GM12864 (cell line): ENCODE measurements at places on chromosomes 12 and 14.

- peak; percentile 92 for DNase-seq
These were observed 13.4 kb downstream of the ASB2 start for GRCh38 chr14:93962701-93963601.

DNA sequence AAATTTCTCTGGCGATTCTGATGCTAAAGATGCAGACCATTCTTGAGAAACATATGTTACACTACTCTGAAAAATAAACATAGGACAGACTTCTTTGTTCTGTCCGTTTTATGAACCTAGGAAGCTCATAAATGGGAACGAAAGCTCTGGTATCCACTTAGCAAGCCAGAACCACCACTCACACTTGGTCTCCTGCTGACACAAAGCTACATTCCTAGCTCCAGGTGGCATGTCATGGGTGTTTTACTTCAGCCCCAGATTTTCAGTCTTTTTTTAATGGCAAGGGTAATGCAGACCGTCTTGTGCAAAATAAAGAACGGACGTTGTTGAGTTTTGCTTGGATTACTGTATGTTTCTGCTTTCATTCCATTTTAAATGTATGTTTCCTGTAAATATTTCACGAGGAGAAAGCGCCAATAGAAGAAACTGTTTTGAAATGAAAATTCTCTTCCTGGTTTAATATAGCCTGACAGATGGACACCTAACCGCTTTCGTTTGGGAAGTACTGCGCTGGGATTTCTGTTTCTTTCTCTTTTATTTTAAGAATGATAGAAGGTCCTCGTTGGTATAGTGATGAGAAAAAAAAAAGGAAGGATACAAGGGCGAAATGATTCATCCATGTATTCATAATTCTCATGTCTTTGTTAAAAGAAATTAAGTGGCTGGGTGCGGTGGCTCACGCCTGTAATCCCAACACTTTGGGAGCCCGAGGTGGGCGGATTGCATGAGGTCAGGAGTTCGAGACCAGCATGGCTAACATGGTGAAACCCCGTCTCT lies 871 bp upstream of the COQ5 start:
- no peak for DNase-seq

- no peak for DNase-seq
These were observed 22.2 kb downstream of the MMAB start for GRCh38 chr12:109551108-109551507.

DNA sequence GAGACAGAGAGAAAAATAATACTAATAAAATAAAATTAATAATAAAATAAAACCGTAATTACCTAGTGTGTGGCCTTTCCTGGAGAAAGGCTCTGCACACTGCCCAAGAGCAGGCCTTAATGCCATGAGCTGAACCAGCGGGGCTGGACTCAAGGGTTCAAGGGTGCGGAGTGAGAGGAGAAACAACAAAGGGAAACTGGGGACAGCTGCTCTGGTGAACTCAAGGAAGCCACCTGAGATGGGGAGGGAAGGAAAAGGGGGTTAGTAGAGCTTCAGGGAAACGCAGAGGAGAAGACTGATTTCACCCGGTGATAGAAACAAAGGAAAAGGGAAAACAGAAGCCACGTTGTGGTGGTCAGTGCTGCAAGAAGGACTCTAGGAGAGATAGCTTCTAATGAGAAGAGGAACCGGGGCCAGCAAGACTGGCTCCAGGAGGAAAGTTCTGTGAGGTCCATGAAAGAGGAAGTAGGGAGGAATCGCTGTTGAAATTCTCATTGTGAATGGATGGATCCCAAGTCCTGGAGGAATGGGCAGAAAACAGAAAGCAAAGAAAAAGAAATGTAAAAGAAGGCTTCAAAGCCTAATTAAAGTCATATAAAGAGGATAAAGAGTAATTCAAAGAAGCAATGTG lies 48.3 kb upstream of the BCL2L14 start:
- DNase-seq, result no peak

DNA sequence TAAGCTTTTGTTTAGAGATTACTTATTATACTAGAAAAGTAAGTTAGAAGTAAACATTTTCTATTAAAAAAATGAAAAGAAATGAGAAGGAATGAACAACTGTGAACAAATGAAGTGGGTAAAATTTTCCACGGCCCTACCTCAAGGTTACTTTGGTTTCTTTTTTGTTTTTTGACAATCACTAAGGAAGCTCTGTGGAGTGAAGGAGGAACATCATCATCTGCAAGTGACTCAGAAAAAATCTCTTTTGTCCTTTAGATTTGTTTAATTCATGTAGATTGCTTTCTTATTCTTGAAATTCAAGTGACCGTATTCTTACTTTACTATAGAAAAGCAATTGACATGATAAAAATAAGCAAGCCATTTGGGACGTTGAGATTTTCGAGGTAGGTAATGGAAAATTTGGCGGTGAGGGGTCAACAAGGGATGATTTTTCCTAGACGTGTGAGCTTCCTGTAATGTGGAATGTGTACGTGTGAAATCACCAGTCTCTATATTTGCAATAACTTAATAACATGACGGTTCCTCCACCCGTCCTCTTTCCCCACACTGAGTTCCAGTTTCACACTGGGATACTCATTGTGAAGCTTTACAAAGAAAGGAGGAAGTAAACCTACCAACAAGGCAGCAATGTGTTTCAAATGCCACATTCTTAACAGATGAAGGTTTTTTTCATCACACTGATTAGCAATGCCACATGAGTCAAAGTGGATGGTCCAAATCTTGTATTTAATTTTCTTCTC lies 62.3 kb upstream of the EGLN3 start:
- peak; percentile 37 for DNase-seq

DNA sequence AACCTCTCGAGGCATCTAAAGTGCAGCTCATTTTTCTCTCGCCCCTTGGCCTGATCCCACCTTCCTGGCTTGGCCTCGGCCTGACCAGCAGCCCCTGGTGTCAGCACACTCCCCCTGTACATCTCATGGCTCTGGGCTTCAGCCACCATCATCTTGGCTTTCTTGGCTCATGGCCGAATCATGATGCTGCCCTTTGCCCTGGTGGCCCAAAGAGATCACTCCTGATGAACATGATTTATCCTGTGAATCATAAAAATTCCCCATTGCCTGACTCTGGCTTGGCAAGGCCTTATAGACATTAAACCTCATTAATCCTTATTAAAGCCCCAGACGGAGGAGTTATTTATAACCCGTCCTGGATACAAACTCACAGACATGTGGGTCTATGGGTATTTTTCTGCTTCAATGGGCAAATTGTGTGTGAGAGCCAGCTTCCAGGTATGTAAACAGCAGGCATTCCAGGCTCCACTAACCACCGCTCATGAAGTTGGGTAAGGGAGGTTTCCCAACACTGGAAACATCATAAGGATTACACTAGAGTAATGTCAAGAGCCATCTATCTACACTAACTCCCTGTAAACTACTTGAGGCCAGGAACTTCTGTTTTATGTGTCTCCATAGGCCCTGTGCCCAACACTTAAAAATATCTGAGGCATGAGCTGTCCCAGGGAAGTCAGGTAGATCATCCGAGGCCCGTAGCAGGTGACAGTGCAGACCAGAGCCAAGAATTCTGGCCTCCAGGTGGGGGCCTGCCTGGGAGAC lies 171.2 kb downstream of the TTC8 start:
- no peak for DNase-seq

DNA sequence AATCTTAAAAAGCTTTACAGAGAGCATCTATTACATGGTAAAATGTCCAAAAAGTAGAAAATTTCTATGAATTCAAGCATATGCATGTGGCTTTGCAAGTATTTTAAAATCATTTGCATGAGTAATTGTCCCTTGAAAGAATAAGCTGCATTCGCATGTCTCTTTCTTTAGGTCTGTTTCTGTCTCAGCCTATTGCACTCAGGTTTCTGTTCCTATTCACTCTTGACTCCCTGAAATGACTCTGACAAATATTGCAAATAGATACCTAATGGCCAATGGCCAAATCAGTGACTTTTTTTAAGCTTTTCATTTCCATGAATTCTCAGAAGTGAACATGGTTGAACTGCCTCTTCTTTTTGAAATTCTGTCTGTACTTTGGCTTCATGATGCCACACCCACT lies 6.4 kb upstream of the TTC8 start:
- DNase-seq, result no peak

GRCh38 chr14:84535976-84536375 lies 994.0 kb upstream of the FLRT2 start:
- no peak for DNase-seq

- DNase-seq, result no peak
These were observed 22.0 kb downstream of the GPR65 start for GRCh38 chr14:88026890-88027289.

DNA sequence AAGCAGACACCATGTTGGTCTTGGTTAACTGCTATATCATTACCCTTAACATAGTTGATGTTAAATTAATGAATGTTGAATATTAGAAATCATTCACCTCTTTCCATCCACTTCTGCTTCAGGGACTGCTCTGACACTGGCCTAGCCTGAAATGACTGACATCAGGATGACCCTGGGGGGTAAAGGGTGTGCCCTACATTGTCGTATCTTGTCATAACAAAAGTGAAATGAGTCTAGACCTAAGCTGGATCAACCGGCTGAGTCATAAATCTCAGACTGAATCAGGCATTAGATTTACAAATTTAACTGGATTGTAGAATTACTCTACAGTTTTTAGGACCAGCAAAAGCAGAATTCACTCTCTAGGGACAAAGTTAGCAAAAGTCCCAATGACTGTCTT lies 35.3 kb downstream of the KICS2 start:
- DNase-seq, result no peak

GRCh38 chr14:58777541-58777979 lies 139.8 kb downstream of the DACT1 start:
- no peak for DNase-seq

- DNase-seq, result no peak
These were observed 195.8 kb upstream of the CAND1 start for GRCh38 chr12:67073336-67073735.

- no peak for DNase-seq
These were observed 69.6 kb upstream of the AEBP2 start for GRCh38 chr12:19369691-19370148.

- DNase-seq, result no peak
These were observed 702.7 kb downstream of the MED13L start for GRCh38 chr12:115574826-115575225.

GRCh38 chr12:6318440-6318879 lies 8.0 kb downstream of the PLEKHG6 start:
- no peak for DNase-seq
